Heart right ventricle (tissue), 16 donors: ENCODE measurements at places on chromosomes 7 and 10.

- no peak for DNase-seq
These were observed 231.8 kb upstream of the CACNA2D1 start for GRCh38 chr7:82675396-82675795.

GRCh38 chr10:11663763-11664555 is 52.5 kb upstream of the USP6NL start:
- DNase-seq = no peak

DNA sequence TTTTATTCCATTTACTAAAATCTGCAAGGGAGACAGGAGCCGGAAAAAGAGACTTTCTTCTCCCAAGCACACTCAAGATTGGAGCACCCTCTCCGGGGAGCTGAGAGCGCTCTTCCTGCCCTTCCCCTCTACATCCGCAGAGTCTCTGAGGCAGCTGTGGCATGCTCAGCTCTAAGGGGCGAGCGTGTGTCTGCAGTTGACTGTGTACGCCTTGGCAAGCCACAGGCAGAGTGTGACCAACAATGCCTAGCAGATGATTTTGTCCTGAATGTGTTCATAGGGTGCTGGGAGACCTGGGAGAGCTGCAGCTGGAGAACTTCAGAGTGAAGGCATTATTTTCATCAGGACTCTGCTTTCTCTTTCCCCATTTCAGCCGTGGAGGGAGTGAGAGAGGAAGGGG is 20.7 kb downstream of the MTURN start:
- DNase-seq = no peak

GRCh38 chr10:77233466-77233865 is 404.1 kb downstream of the KCNMA1 start:
- DNase-seq = no peak

- DNase-seq = peak; percentile 20
These were observed 225.9 kb downstream of the TRIL start for GRCh38 chr7:28732071-28732869.

DNA sequence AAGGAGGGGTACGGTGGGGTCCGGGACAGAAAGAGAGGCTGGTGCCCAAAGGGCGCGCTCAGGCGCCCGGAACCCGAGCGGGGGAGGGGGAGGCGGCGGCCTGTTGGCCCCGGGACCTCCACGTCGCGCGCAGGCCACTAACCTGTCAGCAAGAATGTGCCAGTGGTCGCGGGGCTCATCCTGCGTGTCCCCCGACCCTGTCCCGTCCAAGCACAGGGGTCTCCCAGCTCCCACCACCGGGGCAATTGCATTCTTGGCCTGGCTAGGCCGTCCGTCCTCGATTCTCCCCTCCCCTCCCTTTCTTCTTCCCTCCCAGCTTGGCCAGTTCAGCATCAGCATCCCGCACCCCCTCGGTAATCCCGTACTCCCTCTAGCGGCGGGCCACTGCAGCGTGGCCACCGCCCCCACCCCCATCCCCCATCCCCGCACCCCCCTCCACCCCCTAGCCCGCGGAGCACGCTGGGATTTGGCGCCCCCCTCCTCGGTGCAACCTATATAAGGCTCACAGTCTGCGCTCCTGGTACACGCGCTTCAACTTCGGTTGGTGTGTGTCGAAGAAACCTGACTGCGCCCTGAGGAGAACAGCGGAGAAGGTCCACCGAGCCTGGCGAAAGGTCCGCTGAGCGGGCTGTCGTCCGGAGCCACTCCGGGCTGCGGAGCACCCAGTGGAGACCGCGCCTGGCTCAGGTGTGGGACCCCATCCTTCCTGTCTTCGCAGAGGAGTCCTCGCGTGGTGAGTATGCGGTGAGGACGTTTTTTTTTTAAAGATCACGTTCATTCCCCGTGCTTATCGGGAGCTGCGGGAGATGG is at the start of gene SGCE:
Gene SGCE (minus strand): TSS at position 286 of the 810 bp plus-strand sequence. CDS start 35 bp downstream, at position 251.
- peak; percentile 73 for DNase-seq

- DNase-seq = peak; percentile 24
These were observed 64.2 kb downstream of the PRLHR start for GRCh38 chr10:118531105-118531852.

DNA sequence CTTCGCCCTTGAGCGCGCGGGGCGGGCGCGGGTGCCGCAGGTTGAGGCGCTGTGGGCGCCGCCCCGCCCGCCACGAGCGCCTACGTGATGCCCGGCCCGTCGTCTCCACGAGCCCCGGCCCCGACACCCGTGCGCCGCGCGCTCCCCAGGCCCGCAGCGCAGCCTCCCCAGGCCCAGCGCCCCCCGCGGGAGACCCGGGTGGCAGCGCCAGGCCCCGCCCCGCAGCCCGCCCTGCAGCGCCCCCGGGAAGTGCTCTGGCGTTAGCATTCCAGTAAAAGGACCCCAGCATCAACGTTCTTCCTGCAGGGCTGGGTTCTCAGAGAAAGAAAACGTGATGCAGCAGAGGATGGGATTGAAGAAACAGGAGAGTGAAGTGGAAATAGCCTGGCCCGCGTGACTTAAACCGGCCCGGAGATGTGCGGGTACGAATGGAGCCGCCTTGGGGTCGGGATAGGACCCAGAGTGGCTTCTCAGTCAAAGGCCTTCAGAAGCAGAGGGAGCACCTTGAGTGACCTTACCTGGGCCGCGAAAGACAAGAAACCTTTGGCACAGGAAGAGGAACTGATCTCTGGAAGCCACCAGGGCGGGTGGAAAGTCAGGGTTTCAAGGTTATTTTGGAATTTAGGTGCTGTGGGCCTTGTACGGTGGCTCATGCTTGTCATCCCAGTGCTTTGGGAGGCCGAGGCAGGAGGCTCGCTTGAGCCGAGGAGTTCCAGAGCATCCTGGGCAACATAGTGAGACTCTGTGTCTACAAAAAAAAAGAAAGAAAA is 1.8 kb downstream of the PFKP start:
- DNase-seq = peak; percentile 34

GRCh38 chr10:104040862-104041789 is 44.6 kb downstream of the COL17A1 start:
- DNase-seq = no peak

- no peak for DNase-seq
These were observed 32.2 kb upstream of the GARS1 start for GRCh38 chr7:30562498-30562897.

DNA sequence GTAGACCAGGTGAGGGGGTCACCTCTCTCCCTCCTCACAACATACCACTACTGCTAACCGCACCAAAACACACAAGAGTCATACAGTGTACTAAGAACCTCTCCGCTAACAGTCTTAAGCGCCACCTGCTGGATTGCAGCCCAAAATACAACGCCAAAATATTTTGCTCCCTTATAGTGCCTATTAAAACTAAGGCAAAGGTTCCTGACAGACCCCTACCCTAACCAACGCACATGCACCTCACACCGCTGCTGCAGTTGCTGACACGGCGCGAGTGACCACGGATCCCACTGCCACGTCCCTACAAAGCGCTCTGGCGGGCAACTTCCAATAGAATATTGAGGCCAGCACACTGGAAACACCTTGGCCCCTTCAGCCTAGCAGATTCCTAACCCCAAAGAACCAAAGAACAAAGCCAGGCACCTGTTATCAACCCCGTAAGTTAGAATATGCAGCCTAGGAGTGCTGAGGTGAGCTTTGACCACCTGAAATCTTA is 563.6 kb upstream of the SEMA3D start:
- no peak for DNase-seq

DNA sequence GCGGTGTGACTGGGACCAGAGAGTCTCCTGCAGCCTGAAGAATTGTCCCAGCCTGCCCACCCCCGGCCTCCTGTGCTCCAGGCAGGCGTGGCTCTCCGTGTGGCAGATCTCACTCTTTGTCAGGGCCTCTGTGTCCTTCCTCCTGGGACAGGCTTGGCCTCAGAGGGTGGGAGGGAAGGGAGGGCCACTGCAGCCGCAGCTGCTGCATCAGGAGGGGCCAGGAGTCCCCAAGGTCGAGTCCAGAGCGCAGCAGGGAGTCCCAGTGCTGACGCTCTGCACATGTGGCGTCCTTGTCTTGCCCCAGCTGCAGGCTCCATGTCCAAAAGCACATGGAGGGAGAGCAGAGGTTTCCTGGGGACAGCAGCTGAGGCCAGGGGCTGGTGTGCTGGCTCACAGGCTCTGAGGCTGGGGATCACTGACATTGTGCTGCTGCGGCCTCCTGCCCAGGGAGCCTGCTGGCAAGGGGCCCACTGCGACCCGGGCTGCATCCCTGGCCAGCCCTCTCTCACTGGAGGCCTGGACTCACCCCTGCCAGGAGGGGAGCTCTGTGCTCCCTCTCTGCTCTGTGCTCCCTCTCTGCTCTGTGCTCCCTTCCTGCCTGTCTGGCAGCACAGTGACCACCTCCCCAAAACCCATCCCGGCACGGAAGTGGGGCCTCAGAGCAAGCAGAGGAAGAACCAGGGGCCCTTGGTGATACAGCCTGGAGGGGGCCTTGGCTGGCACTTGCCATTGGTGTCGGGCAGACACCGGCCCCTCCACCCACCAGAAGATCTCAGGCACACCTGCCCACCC is 114.6 kb upstream of the RET start:
- DNase-seq = peak; percentile 60

DNA sequence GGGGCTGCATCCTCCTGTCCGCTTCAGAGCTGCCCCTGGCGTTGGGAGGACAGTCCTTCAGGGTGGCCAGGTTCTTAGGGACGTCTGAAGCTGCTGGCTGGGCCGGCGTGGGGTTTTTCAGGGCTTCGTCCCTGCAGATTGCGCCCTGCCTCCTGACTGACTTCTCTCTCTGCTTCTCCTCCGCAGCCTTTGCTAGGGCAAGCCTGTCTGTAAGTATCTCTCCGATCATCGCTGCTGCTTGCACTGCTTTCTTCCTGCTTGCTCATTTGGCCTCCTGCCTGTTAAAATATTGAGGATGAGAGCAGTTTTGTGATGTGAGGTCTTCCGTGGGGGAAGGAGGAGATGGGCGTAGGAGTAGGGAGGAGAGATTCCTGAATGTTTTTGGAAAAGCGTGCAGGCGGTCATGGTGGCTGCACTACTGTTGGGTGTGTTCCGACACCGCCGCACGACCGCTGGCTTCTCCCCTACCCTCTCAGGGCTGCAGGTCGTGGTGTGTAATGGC is 25.3 kb downstream of the PFKFB3 start:
- DNase-seq = no peak

GRCh38 chr10:76868098-76868977 is 769.3 kb downstream of the KCNMA1 start:
- DNase-seq = no peak

DNA sequence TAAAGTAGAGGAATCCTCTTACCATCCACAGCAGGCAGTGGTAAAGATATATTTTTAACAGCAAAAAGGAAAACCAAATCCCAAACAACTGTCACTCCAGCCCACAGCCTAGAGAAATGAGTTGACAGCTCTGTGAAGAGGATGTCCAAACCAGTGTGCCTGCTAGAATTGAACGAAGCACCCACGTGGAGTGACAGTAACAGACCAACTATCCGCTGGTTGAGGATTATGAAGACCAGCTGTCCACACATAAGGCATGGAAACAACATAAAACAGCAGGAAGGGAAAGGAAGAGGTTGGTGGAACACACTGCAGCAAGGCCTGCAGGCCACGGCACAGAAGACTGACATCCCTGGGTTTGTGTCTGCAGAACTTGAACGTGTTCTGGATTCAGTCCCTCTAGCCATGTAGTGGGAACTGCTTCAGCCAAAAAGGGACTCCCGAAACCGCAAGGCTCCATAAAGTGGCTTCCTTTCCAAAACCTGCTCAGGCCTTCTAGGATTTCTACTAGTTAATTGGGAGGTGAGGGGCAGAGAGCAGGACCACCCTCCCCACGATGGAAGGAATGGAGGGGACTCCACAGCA is 324.4 kb downstream of the BICC1 start:
- no peak for DNase-seq

DNA sequence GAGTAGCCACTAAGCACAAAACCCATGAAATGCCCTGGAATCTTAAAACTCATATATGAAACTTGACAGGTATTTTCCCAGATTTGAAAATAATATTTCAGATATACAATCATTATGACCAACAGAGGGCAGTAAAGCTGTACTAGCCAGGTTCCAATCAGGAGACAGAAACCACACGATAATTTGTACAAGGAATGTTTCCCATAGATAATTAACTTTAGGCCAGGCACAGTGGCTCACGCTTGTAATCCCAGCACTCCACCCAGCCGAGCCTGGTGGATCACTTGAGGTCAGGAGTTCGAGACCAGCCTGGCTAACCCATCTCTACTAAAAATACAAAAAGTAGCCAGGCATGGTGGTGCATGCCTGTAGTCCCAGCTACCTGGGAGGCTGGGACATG is 31.0 kb upstream of the NUB1 start:
- DNase-seq = no peak

DNA sequence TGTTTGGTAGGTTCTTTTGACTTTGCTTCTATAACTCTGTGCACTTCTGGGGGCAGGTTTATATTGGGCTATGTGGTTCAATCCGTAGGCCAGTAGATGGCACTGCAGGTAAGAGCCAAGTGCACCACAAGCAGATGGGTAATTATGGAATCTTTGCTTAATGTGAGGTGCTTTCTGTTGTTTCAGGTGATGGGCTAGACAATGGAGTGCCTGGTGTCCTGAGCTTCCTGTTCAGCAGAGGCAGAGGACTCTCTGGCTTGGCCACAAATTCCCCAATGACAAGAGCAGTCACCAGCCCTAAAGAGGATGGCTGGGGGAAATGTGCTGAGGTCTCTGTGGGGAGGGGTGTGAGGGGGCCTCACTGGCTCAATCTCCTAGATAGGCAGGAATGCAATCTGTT is 455.0 kb downstream of the CCSER2 start:
- DNase-seq = peak; percentile 15

GRCh38 chr10:113322843-113323242 is 230.0 kb upstream of the HABP2 start:
- peak; percentile 14 for DNase-seq

- no peak for DNase-seq
These were observed 167.5 kb downstream of the NRF1 start for GRCh38 chr7:129778770-129779601.

DNA sequence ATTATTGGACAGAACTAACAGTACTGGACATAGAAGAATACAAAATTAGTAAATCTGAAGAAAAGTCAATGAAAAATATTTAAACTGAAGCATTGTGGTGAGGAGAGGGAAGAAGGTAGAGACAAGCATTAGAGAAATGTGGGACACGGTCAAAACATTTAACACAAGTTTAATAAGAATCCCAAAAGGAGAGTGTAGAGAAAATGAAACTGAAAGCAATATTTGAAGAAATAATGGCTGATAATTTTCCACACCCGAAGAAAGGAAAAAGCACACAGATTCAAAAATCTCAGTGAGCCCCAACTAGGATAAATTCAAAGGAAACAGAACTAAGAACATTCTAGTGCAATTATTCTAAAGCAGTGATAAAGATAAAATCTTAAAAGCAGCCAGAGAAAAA is 126.4 kb upstream of the LRRTM3 start:
- no peak for DNase-seq

DNA sequence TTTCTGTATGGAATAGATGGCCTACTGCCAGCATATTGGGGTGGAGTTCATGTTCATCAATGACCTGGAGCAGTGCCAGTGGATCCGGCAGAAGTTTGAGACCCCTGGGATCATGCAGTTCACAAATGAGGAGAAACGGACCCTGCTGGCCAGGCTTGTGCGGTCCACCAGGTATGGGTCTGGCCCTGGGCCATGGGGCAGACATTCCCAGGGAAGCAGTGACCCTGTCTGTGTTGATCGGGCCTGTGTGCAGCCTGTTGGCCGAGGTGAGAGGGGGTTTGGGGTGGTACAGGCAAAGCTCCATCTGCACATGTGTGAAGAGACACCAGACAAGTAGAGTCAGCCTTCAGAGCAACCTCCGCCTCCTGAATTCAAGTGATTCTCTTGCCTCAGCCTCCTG is 67.3 kb downstream of the OGDH start:
- no peak for DNase-seq

GRCh38 chr10:96500519-96500918 is 13.2 kb downstream of the TLL2 start:
- DNase-seq = no peak

- no peak for DNase-seq
These were observed 34.4 kb downstream of the BCAP29 start for GRCh38 chr7:107614425-107614824.
